ENCODE measurements at places on chromosomes 5 and 9. TPM values are rescaled to one million over a fixed set of nuclear protein-coding genes. Genes with fewer than 3 reads are reported as not detected.

- no peaks in the 10 kb centered on the region for H3K36me3 ChIP-seq
- H3K27me3 ChIP-seq: no peaks in the 10 kb centered on the region
- H3K4me1 ChIP-seq: peaks cover 64% of the 10 kb centered on the region
- H3K27ac ChIP-seq: peak overlapping the region; percentile 86
- no peak overlapping the region for H3K4me3 ChIP-seq
Observed at GRCh38 chr5:72468024-72468423, 39.2 kb downstream of the ZNF366 start.

DNA sequence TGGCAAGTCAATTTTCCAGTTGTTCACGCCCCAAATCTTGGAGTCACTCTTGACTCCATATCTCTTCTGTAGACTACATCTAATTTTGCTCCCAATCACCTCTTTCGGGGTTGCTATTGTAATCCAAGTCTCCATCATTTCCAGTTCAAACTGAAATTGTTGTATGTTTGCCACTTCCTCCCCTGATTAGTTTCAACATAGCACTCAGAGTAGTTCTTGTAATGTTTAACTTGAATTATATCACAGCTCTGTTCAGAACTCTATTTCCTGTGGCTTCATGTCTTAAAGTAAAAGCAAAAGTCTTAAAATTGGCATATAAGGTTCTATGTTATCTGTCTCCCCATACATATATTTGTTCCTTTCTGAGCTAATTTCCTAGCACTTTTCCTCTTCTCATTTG, 348.5 kb upstream of the RIOK2 start:
- no peaks in the 10 kb centered on the region for H3K27me3 ChIP-seq
- peaks cover 24% of the 10 kb centered on the region for H3K4me1 ChIP-seq
- H3K27ac ChIP-seq: no peak overlapping the region
- peaks cover 6% of the 10 kb centered on the region for H3K36me3 ChIP-seq

The LHX2 gene
- total RNA-seq: 0.63 TPM

The SPATA31E1 gene
- total RNA-seq: not detected

Data from MCF 10A (cell line).